ENCODE measurements at places on chromosomes 2 and 18. TPM values are rescaled to one million over a fixed set of nuclear protein-coding genes. Genes with fewer than 3 reads are reported as not detected.

DNA sequence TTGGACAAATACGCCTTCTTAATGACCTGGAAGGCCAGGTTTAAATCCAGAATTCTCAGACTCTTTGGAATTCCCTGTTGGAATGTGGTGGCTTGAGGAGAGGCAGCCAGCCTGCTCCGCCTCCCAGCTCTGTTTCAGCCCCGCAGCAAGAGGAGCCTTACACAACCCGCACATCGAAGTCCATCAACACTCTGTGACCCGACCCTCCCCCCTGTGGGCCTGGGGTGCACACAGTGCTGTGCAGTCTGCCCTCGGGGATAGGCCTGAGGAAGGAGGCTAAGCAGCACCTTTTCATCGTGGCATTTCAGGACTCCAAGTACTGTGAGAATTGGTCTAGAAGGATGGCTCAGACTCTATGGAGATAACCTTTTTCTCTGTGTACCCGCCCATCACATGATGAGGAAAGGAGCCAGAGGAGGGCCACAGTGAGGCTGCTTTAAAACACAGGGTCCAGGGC, 73.7 kb downstream of the GREB1L start:
- no peak for DNase-seq

DNA sequence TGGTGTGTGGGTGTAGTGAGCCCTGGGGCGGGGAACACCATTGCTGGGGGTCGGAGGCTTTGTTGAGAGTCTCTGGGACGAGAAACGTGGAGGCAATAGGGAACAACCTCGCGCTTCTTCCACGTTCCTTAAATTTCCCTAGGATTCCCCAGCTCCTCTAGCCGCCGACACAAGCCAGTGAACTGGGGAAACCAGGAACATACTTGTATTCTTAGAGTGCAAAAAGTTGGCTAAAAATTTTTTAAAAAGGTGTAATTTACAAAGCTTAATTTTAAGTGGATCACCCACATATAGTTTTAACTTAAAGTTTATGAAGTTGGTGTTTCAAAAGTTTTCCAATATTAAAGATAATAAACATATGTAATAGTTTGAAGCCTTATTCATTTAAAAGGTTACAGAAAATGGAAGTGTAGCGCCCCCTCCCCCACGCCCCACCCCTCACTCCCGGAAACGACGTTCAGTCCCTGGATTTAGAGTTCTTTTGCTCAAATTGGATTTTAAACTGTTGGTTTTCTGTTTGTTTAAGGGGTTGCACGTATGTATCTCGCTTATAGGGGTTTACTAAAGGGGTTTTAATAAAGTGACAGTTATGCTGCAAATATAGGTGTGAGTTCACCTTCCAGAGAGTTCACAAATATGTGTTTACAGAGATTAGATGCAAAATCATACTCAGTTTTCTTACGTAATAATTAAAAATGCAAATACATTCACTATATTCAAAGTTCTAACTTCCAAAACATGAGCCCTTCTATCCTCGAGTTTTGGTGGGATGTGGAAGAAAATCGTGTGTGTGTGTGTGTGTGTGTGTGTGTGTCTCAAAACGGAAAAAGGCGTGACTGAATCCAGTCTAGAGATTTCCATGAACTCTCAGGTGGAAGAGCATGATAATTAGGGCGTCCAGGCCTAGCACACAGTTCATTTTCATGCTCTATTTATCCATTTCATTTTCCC, 872 bp downstream of the DSG2 start:
- no peak for DNase-seq

UGT1A10 gene
- not detected for total RNA-seq

GRCh38 chr18:56162311-56163265, 475.8 kb downstream of the TXNL1 start:
- peak; percentile 61 for DNase-seq

DNA sequence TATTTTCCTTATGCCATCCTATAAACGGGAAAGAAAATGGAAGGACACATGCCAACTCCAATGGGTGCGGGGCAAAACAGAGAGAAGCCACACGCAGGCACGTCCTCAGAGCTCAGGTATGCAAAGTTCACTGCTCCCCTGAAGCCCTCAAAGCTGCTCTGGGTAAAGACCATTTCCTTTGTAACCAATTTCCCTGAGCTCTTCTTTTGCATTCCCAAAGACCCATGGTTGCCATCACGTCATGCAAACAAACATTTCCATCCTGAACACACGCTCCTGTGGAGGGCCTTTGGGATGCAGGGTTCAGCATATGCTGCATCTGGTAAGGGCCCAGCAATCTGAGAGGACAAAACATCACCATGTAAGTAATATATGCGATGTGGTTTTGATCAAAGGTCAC, 69.4 kb downstream of the EMILIN2 start:
- DNase-seq, result no peak

TFCP2L1 gene
- total RNA-seq, result 0.06 TPM

NOL4 gene
- not detected for total RNA-seq

GRCh38 chr2:160907738-160908137, 252.5 kb upstream of the TANK start:
- no peak for DNase-seq

DNA sequence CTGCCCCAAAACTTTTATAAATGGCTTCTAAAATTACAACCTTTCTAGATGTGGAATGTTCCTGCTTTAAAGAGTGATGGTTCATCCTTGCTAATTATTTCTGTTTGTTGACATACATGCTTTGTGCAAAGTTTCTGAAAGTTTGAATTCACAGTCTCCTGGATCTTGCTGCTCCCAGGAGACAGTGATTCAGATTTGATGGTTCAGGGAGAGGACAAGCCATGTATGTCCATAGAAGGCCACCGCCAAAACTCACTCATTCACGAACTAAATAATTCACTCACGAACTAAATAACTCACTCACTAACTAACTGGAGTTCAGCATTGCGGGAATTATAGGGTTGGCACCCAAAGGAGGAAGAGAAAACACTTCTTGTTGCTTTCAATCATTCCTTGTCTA, 416.5 kb upstream of the ZEB2 start:
- peak; percentile 23 for DNase-seq

- DNase-seq, result peak; percentile 85
These were observed 347.4 kb downstream of the PARD3B start for GRCh38 chr2:204892506-204893255.

DNA sequence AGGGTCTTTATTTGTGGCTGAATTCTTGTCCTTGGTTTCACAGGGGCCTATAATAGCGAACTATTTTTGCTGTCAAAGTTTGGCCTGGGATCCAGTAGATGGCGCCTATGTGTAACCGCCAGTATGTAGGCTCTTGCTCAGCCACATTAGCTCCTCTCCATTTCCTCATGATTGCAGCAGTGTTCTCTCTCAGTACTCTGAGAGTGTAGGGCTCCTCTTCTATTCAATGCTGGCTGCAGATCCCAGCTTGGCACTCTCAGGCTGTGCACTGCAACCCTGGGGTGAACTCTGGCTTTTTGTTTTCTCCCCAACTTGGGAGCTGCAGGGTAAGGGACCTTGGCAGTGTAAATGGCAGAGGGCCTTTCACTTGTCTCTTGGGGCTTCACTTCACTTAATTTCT, 344.6 kb upstream of the CHAC2 start:
- peak; percentile 39 for DNase-seq

DNA sequence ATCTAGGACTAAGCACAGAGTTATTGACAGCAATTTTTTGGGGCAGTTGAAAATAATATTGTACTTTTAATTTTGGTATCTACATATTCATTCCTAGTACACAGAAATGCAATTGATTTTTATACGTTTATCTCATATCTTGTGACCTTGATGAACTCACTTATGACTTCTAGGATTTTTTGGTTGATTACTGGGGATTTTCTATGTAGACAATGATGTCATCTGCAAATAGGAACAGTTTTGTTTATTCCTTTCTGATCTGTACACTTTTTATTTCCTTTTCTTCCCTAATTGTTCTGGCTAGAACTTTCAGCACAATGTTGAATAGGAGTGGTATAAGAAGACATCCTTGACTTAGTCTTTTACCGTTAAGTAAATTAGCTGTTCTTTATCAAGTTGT, 143.5 kb upstream of the PGAP1 start:
- DNase-seq, result no peak

DNA sequence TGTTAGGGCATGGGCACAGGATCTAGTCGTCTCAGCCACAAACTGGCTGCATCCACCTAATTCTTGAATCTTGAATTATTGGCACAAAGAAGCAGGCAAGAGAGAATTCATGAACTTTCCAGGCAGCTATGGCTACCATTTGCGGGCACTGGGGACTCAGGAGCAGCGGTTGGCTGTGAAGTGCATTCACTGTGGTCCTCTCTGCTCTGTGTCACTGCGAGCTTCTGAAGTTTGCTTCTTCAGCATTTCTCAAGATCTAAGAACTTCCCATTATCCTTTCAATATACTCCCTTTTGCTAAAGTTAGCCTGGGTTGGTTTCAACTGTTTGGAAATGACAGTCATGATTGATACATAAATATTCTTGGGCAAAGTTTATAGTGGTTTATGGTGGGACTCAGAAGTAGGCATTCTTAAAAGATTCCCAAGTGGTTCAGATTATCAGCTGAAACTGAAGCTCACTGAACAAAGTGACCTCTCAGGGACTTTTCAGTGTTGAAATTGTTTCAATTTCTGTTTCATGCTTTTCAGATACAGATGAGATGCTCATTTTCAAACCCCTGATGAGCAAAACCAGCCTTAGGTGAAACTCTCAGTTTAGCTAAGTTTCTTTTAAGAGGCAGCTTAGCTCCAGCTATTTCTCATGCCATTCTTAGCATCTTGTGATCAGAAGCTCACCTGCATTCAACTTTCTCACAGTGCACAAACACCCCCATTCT, 1258.3 kb upstream of the GYPC start:
- no peak for DNase-seq

GRCh38 chr2:45379399-45380087, 231.5 kb downstream of the SRBD1 start:
- DNase-seq, result no peak

DNA sequence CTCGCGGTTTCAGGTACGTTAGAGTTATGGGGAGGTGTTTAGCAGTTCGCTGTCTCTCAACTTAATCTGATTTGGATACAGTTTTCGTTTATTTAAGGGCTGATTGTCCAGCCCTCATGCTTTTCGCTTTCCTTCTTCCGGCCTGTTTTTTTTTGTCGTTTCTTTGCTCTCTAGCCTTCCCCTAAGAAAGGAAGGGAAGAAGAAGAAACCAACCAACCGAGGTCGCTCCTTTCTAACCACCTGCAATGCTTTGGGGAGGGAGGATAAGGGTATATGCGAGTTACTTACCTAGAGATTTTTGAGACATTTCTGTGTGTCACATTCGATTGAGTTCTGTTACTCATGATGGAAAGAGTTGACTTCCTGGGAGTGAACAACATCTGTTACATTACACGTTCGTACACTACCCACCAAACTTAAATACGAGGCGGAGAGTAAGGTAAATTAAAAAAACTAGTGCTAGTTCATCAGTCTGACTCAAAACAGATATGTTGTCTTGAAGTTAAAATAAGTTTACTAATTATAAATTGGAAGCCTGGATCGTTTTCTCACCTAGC, 918 bp downstream of the EIF5B start:
- no peak for DNase-seq

C2orf72 gene
- total RNA-seq, result 0.13 TPM

DNA sequence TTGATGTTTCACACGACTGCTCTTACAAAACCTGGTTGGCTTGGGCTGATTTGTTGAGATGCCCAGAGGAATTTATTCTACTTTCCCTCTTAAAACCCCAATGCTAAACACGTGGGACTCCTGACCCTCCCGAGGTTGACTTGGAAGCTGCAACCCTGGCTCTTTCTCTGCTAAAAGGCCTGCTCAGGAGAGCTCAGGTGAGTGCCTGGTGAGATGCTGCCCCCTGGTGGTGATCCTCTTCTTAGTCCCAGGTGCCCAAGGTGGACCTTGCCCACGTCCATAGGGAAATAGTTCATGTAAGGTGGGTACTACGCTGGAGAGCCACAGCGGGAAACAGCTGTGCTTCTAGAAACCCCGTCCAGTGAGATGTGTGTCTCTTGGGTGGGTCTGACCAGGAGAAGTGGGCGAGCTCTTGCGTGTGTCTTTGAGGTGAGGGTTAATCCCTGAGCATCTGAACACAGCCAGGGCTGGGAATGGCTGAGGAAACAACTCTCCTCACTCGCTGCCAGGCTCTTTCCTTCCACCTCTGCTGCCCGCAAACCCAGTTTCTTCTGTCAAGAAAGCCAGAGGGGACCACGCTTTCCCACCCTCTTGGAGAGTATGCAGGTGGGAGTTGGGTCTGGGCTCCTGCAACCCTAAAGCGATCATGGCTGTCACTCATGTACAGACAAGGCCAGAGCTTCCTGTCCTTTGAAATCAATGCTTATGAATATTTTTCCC, 25.5 kb upstream of the PXDN start:
- DNase-seq, result peak; percentile 28

NETO1 gene
- not detected for total RNA-seq

DNA sequence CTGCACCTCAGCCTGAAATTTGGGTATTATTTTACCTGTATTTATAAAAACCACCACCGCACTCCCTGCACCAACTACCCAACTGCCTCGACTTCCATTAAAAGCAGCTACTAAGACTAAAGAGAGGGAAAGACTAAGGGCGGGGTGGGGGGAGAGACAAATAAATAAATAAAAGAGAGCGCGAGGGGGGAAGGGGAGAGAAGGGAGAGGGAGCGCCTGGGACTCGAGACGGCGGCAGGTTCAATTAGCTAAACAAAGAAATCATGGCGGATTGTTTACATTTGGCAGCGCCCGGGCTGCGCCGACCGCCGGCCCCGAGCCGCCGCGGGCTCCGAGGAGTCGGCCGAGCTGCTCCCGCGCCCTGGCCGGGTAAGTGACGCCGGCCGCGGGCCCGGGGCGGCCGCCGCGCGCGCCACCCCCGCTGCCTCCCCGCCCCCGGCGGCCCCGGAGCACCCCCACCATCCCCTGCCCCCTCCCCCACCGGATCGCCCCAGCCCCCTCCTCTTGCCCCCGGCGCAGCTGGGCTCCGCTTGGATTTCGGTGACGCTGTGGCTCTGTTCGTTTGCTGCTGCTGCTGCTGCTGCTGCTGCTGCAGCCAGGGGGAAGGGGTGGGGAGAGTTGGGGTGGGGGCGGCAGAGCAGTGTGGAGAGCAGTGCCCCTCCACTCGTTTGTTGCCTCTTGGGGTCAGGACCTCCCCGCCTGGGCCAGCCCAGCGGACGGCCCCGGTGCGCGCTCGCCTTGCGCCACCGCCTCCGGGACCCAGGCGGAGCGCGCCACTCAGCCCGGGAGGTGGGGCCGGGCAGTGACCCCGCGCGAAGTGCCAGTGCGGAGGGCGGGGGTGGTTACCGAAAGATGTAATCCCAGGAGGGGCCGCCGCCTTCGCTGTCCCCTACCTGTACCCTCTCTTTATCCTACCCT, 187.2 kb upstream of the FANCL start:
- DNase-seq, result peak; percentile 4

DNA sequence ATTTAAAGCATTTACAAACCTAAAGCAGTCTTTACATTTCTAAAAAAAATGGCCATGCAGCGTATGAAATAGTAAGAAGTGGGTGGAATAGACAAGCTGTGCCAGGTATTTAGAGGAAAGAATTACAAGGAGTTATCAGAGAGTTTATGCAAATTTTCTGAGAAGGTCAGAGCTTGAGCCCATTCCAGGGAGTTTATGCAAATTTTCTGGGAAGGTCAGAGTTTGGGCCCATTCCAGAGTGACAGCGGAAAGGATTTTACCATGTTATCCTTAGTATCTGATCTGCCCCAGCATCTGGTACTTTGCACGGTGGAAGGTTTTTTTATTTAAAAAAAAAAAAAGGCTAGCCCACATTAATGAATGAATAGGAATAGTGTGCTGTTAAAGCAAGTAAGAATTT, 1.4 kb upstream of the DOK6 start:
- DNase-seq, result no peak
